Activated CD8-positive, alpha-beta memory T cell treated with anti-CD3 and anti-CD28 coated beads, Interleukin-2, amount 50 U/mL, for 4 hours (primary cell): ENCODE measurements at places on chromosomes 2 and 18.

- DNase-seq, result no peak
Measured at GRCh38 chr2:215930505-215931253, 82.7 kb downstream of the MREG start.

GRCh38 chr2:45340318-45340717 is 270.7 kb downstream of the SRBD1 start:
- DNase-seq, result no peak

DNA sequence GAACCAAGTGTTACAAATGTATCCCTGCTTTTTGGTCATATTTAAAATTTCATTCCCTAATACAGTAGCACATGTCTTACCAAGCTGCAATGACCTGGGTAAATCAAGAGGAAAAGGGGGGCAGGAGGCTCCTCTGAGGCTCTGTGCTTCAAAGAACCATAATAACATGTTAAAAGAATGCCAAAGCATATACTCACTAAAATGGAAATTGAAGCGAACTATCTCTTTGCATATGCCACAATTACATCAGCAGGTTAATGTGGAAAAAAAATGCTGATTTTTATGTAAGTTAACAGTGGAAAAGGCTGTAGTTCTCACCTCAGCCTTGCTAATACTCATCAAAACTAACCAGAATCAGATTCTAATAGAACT is 37.5 kb upstream of the NCKAP5 start:
- no peak for DNase-seq

DNA sequence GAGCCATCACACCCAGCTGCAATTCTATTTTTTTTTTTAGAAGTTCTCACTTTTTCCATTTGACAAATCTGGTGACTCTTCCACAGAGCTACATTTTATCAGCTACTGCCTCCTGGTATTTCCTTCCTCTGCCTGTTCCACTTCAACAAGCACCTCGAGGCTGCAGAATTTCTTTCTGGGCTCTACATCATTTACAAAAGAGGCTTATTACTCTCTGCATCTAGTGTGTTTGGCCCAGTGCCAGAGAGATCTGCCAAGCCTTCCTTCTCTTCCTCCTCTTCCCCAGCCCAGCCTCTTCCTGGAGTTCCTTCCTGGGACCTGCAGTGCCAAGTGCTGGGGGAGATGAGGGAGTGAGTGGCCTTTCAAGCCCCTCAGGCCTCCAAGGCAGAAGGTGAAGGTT is 119.6 kb upstream of the ITGA6 start:
- no peak for DNase-seq

DNA sequence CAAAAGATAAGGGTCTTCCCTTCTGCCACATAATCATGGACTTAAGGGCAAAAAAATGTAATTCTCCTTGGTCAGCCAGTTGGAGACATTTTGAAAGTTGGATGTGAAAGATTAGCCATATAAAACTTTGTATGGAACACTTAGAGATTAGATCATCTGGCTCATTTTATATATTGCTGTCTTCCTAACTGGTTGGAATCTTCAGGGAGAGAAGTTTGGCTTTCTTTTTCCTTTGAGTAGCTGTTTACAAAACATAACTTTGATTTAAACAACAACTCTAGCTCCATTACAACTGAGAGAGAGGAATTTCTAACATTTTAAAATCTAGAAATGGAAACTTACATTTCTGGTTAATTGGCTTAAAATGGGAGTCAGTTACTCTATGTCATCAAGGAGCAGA is 132.7 kb downstream of the RDH14 start:
- no peak for DNase-seq

DNA sequence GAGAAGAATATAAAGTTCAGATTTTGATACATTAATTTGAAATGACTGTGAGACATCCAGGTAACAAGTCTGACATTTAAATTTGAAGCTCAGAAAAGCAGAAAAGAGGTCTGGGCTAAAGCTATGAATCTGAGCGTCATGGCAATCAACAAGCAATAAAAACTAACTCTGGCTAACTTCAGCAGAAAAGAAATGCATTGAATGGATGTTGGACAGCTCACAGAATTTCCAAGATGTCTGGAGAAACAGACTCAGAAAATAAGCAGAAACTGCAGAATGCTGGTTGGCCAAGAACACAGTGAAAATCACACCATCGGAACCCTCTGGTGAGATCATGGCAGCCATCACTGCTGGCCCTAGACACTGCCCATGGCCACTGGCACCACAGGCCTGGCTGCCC is 366.6 kb downstream of the METTL4 start:
- DNase-seq, result no peak

DNA sequence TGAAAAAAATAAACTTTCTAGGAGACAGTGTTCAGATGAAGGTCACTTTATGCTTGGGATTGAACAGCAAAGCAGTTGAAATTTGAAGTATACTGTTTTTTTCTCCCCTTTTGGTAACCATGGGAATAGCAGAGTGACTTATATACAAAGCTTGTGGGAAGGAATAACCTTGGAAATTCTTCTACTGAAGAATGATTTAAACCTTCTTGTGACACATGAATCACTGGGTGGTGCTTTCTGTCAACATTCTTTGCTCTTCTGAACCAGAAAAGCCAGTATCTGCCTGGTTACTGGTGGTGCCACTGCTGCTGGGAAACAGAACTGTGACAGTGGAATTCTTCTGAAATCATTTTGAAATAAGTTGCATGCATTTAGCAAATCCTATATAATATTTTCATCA is 39.4 kb upstream of the RND3 start:
- DNase-seq, result no peak

DNA sequence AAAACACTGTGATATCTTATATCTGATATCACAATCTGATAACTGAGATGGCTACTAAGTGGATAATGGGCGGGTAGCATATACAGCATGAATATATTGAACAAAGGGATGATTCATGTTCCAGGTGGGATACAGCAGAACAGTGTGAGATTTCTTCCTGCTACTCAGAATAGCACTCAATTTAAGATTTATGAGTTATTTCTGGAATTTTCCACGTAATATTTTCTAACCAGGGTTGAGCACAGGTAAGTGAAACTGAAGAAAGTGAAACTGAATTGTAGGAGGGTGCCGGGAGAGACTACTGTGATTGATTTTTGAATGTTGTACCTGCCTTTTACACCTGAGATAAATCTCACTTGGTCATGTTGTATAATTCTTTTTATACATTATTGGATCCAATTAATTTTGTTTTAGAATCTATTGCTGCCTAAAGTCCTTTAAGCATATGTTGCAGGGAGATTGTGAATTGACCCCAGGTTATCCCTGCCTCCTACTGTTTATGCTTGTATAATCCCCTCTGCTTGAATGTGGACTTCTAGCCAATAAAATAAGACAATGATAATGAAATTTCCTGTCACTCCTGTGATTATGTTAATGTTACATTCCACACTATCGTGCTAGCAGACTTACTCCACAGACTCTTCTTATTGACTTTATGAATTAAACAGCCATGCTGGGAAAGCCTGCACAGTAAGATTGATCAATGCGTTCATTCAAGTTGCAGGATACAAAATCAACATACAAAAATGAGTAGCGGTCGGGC is 67.6 kb upstream of the RBBP8 start:
- DNase-seq, result no peak

DNA sequence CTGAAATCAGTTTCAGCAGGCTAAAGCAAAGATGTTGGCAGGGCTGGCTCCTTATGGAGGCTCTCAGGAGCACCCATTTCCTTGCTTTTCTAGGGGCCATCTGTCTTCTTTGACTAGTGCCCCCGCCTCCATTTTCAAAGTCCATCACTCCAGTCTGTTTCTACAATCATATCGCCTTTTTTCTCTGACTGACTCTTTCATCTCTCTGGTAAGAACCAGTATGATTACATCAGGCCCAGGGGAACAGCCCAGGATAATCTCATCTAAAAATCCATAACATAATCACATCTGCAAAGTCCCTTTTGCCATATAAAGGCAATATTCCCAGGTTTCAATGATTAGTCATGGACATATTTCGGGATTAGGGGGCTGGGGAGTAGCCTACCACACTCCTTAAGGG is 57.0 kb downstream of the CUL3 start:
- DNase-seq, result no peak

DNA sequence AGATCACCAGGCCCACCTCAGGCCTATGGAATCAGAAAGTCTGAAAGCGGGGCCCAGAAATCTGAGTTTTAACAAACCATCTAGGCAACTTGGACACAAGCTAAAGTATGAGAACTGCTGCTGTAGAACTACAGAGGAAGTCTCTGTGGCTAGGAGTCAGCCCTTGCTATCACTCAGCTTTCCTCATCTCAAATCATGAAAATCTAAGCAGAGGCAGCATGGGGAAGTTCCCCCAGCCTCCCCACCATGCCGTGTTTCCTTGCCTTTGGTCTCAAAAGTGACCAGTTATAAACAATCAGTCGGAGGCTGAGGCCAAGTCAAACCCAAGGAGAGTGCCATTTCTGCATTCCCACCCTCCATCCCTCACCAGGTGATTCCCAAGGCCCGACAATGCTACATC is 404.7 kb downstream of the BCL11A start:
- no peak for DNase-seq

- no peak for DNase-seq
Measured at GRCh38 chr2:207046724-207047123, 107.4 kb downstream of the CPO start.
